ENCODE measurements at places on chromosomes 1 and 21.

DNA sequence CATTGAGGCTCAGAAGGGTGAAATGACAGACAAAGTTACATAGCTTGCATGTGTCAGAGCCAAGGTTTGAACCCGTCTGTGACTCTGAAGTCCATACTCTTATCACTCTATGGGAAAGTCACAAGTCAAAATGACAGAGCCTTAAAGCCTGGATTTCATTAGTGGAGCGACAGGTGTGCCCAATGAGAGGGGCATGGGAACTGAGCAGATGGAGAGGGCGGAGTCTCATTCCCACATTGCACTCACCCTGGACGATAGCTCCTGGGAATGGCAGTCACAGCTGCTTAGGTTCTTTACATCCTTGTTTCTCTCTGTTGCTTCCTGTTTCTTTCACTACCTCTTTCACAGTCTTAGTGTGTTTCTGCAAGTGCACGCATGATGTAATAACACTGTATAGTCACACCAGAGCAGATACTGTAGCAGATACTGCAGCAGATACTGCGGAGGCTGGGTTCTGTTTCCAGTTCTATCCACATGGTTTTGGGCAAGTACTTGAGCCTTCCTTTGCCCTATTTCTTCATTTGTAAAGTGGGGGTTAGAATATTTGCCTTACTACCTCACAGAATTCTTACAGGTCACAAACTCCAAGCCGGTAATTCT is 127.2 kb downstream of the ZSCAN20 start:
- DNase-seq, result no peak

- DNase-seq, result peak; percentile 77
These were observed 46.3 kb downstream of the IER5 start for GRCh38 chr1:181134543-181135436.

- DNase-seq, result peak; percentile 66
These were observed 43.2 kb downstream of the CNN3 start for GRCh38 chr1:94883691-94884090.

GRCh38 chr1:77447669-77448068 is 165.8 kb downstream of the AK5 start:
- no peak for DNase-seq

GRCh38 chr1:209620487-209620884 is 31.7 kb downstream of the LAMB3 start:
- DNase-seq, result peak; percentile 57

- DNase-seq, result no peak
These were observed 108.5 kb upstream of the HOOK1 start for GRCh38 chr1:59706303-59706599.

- peak; percentile 70 for DNase-seq
These were observed 1.5 kb upstream of the KCNH1 start for GRCh38 chr1:211135342-211135950.

- DNase-seq, result peak; percentile 47
These were observed 271.3 kb downstream of the DNM3 start for GRCh38 chr1:172112576-172112975.

DNA sequence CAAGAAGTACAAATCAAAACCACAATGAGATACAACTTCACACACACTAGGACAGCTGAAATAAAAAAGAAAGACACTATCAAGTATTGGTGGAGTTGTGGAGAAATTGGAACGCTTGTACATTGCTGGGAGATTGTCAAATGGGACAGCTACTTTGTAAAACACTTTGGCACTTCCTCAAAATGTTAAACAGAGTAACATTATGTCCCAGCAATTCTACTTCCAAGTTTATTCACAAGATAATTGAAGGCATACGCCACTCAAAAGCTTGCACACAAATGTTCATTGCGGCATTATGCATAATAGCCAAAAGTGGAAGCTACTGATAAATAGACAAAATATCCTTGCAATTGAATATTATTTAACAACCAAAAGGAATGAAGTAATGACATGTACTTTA is 199.9 kb upstream of the KCNK2 start:
- DNase-seq, result no peak

- DNase-seq, result no peak
These were observed 64.4 kb downstream of the SUSD4 start for GRCh38 chr1:223299553-223299952.

GRCh38 chr1:230174041-230174440 is 107.0 kb downstream of the GALNT2 start:
- DNase-seq, result no peak

- peak; percentile 66 for DNase-seq
These were observed 10.7 kb upstream of the BSDC1 start for GRCh38 chr1:32404946-32405345.

DNA sequence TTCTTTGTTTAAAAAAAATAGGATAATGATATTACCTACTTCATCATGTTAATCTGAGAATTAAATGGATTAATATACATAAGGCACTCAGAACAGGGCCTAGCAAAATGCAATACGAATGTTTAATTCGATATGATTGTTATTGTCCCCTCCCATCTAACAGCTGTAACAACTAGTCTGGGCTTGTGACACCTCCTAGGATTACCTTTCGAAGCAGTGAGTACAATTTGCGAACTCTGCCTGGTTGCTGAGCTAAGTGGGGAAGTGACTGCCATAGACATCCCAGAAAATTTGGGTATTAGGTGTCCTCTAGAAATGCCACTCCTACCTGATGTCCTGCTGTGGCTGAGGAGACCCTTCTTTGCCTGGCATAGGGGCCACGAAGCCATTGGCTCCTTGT is 3.0 kb downstream of the RASSF5 start:
- no peak for DNase-seq

DNA sequence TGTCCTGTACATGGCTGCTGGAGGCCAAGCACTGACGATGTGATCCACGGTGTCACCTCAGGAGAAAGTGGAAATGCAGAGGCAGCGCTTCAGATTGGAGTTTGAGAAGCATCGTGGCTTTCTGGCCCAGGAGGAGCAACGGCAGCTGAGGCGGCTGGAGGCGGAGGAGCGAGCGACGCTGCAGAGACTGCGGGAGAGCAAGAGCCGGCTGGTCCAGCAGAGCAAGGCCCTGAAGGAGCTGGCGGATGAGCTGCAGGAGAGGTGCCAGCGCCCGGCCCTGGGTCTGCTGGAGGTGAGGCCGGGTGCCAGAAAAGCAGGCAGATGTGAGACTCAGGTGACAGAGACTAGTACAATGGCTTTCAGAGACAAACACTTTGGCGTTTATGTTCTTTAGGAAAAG is 7.7 kb downstream of the TRIM58 start:
- no peak for DNase-seq

- DNase-seq, result no peak
These were observed 25.4 kb downstream of the EEIG2 start for GRCh38 chr1:108585313-108585712.

DNA sequence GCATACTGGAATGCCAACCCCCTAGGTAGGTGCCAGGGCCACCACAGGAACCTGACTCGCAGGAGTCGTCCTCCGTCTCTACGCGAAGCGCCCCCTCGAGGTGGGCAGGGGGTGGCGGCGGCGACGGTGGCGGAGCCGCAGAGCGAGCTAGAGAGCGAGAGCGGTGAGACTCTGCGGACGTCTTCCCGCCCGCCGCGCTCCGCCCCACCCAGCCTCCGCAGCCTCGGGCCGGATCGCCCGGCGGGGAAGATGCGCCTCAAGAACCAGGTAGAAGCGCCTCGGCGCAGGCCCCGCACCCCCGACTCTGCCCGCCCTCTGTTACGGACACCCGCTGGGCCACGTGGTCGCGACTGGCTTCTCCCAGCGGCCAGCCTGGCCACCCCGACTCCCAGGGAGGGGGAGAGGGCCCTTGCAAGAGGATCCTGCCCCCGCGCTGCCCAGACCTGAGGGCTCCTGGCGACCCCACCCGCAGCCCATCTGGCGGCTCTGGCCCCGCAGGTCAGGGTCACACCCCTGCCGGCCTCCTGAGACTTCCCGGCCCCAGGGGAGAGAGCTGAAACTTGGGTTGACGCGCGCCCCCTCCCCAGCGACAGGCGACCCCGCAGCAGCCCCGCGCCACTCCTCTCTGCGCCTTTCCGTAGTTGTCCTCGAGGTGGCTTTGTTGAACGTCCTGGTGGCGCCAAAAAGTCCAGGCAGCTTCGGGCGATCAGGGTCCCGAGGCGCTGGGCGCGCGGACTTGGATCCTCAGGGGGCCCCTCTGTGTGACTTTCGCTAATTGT is 24.4 kb upstream of the AGBL4 start:
- no peak for DNase-seq

DNA sequence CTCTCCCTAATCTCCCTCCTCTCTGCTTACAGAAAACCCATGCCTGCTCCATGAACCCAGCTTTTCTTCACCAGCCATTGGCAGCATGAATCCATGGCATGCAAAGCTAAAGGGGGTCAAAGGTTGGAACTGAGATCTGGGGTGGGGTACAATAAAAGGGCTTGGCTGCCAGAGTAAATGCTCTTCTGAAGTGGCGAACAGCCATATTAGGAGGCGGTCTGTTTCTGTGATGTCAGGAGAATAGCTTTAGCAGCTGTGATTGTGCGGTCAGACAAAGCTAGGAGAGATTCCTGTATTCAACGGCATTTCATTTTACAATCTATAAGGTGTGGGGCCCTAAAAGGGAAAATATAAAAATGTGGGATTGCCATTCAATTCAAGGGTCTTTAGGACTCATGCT is 71.7 kb upstream of the TMPRSS2 start:
- DNase-seq, result no peak

- DNase-seq, result no peak
These were observed 9.7 kb upstream of the LRRC53 start for GRCh38 chr1:74522148-74522547.

- DNase-seq, result peak; percentile 25
These were observed 13.1 kb downstream of the STMN1 start for GRCh38 chr1:25893116-25893515.

- DNase-seq, result no peak
These were observed 11.4 kb downstream of the FLG2 start for GRCh38 chr1:152348447-152348846.

DNA sequence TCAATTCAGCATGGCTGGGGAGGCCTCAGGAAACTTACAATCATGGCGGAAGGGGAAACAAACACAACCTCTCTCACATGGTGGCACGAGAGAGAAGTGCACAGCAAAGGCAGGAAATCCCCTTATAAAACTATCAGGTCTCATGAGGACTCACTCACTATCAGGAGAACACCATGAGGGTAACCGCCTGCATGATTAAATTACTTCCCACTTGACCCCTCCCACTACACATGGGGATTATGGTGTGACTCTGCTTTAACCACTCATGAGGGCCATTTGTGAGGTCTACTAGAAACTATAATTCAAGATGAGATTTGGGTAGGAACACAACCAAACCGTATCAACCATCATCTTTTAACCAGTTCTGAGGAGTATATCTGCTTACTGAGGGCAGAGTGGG is 387.4 kb upstream of the NFIA start:
- DNase-seq, result no peak

GRCh38 chr21:42581993-42582786 is 68.5 kb downstream of the SLC37A1 start:
- DNase-seq, result no peak

DNA sequence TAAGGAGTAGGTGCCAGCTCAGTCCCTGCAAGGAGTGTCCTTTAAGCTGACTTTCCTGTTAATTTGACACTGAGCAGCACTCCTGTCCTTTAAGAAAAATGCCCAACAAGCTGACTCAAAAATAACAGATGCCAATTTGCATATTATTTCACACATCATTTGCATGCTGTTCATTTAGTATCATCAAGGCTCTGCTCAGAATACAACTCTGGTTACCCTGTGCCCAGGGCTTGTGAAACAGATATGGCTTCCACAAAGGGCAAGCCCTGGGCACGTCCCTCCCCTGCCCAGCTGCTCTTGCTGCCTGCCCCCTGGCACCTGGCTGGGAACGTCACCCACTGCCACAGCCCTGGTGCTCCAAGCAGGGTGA is 10.3 kb downstream of the KCNN3 start:
- no peak for DNase-seq

GRCh38 chr21:46229133-46229922 is 754 bp upstream of the LSS start:
- no peak for DNase-seq

DNA sequence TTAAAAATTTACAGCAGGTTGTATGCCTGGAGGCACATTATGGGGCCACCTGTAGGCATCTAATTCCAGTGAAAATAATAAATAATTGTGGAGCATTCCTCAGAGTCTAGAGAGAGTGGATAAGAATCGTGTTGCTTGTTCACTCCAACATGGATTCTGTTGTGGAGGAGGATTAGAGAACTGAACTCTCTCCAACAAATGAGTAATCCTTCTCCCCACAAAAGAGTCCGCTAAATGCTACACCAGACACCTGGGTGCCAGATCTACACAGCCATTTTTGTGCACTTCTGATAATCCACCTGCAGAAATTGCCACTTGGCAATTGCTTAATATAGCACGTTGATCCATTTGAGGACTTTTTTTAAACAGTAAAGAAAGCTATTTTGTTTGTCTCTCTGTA is 113.7 kb upstream of the DPYD start:
- peak; percentile 59 for DNase-seq

- peak; percentile 80 for DNase-seq
These were observed 4.3 kb upstream of the FGGY start for GRCh38 chr1:59292562-59292961.

DNA sequence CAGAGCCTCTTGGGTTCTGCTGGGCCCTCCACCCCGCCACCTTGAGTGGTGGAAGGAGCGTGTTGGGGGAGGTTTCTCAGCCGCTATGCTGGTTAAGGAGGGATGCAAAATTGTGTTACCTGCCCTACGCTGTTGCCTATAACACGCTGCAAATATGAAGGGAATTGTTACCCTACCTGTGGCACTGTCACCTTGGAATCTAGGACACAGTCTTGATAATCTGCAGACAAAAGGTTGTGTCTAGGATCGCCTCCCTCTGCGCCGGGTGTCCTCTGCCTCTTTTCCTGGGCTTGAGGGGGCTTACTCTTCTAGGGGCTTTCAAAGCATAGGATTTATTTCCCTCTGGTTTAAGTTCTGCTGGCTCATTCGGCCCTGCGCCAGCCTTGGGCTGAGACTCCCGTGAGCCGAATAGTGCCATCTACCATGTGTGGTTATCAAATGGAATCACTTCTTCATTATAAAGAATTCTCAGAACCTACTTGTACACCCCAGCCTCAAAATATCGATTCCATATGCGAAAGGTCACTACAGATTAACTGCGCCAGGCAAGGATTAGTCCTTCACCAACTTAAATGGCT is 697 bp downstream of the SLC22A15 start:
- DNase-seq, result no peak

- no peak for DNase-seq
These were observed 1.4 kb downstream of the ZBTB8A start for GRCh38 chr1:32540605-32541004.

GRCh38 chr1:41365320-41365633 is 4.0 kb downstream of the FOXO6 start:
- no peak for DNase-seq

DNA sequence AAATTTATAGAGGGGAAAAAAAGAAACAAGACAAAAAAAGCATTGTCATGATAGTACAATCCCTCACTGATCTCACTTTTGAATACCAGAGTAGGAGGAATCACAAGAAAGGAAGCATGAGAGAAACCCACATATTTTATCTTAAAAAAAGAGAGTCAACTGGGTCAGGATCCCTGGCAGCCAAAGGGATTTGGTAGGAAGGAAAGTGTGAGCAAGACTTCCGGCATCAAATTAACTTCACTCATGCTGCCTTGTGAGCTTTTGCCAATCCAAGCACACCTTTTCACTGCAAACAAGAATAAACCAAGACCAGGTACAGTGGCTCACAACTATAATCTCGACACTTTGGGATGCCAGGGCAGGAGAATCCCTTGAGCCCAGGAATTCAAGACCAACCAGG is 53.1 kb downstream of the SLC9C2 start:
- DNase-seq, result no peak

GRCh38 chr1:244384066-244384465 is 67.6 kb downstream of the ADSS2 start:
- no peak for DNase-seq

GRCh38 chr21:26473471-26473870 is 99.6 kb downstream of the CYYR1 start:
- no peak for DNase-seq
